ENCODE measurements at places on chromosomes 16 and 17.

DNA sequence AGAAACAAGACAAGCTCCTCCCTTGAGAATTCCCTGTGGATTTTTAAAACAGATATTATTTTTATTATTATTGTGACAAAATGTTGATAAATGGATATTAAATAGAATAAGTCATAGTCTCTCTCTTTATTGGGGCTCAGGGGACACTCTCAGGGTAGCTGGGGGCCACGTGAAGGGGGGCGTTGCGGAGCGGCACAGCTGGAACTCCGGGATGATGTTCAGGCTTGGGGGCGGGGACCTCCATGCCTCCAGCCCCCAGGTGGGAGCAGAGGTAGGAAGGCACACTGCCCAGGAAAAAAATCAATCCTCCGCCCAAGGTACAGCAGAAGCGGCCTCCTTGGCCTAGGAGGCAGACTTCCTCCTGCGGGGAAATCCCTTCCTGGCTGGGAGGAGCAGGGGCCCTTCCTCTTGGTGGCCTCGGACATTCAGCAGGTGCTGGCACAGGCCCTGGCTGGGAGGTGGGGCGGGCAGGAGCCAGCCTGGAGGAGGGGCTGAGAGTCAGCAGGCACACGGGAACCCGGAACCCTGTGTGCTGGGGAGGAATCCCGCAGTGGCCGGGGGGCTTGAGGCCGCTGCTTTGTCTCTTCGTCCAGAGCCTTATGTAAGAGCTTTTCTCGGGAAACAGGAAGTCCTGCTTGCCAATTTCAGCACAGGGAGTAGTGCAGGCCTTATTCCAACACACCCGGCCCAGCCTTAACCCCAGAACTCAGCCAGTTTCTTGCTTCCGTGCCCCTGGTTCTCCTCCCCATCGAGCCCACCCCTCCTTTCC lies 591 bp upstream of the TNFSF13 start:
- no peak for DNase-seq

- peak; percentile 85 for DNase-seq
Measured at GRCh38 chr17:1484676-1485422, 7.6 kb downstream of the MYO1C start.

DNA sequence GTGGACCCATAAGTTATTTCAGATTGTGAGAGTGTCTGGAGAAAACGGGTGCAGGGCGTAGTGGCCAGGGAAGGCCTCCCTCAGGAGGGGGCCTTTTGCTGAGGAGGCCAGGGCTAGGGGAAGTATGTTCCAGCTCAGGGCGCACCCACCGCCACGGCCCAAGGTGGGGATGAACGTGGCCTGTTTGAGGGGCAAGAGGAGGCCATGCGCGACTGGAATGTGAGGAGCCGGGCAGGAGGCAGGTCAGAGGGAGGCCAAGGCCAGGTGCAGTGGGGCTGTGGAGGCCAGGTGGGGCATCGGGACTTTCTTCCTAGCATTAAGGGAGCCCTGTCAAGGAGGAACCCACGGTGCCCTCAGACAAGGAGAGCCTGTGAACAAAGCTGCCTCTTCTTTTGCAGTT lies 26.7 kb downstream of the SLC12A3 start:
- no peak for DNase-seq

DNA sequence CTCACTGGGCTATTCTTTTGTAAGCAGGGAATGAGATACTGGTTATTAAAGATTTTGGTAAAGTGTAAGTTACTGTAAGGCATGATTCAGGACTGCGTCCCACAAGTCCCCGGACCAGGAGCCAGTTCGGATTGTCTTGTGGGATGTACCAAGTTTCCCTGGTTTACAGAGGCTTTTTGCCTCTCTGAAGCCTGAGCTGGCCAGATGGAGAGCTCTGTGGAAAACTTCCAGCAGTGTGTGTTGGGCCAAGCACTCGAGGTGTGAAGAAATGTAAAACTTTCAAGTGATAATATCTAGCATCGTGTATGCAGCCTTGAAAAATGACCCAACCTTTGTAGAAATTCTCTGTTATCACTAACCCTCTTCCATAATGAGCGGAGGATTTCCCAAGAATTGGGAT lies 2.4 kb downstream of the EPN2 start:
- no peak for DNase-seq

DNA sequence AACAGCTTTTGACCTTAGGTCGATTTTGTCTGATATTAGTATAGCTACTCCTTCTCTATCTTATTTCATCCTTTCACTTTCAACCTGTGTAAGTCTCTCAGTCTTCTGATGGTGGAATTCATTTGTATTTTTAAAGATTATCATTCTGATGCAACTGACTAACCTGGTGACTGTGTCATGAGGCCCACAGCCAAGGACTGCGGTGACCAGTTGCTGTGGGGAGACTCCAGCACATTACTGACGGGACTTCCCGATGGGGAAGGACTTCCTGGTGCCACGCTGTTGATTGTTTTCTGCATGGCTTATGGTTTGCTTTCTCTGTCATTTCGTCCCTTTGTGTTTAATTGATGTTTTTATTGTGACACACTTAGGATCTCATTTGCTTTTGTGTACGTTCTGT lies 34.2 kb downstream of the RMI2 start:
- no peak for DNase-seq

DNA sequence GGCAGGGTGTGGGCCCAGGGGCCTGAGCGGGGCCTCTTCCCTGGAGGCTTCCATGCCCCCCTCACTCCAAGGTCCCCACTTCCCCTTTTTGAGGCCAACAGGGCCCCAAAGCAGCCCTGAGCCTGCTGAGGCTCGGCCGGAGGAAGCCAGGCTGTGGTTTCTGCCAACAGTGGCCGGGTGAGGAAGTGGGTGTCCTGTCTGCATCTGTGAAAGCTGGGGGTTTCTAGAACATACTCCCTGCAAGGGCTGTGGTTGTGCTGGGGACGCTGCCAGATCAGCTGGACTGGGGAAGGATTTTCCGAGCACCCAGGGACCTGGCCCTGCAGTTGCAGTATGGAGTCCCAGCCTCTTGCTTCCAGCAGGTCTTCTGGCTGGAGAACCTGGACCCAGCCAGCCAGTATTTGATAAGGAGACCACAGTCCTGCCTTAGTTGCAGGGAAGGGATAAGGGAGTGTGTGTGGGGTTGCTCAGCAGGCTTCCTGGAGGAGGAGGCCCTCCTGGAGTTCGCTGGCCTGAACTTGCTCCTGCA lies 15.7 kb downstream of the ADCY7 start:
- no peak for DNase-seq

DNA sequence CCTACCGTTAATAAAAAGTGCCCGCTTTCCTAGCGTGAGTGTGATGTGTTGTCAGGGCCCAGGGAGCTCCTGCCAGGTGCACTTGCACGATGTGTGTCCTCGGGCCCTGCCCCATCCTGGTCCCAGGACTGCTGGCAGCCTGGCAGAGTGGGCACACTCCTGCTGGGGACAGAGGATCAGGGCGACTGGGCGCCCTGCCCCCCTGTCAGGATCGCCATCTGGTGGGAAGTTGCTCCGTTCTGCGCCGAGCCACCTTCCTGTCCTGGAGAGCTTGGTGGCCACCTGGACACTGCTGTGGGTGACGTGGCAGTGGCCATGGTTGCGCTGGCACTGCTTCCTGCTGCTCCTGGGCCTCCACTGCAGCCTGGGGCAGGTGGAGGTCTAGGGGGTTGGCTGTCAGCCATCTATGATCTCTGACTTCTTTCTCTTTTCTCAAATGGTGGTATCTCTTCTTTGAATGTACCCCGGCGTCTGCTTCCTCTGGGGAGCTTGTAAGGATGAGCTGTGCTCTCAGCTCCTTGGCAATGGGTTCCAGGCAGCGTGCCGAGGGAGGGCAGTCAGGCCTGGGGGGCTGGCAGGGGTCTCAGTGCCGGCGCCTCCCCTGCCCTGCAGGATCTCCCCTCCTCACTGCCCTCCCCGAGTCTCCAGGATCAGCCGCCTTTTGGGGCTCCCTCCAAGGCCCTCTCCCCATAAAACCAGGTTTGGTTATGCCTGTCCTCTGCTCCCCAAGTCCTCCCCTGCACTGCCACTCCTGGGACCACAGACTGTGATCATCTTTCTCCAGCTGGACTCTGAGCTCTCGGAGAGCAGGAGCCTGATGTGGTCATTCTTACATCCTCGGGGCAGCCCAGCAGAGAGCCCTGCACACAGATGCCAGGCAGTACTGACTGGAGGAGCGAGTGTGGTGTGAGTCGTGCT lies 76.9 kb downstream of the AMFR start:
- no peak for DNase-seq

DNA sequence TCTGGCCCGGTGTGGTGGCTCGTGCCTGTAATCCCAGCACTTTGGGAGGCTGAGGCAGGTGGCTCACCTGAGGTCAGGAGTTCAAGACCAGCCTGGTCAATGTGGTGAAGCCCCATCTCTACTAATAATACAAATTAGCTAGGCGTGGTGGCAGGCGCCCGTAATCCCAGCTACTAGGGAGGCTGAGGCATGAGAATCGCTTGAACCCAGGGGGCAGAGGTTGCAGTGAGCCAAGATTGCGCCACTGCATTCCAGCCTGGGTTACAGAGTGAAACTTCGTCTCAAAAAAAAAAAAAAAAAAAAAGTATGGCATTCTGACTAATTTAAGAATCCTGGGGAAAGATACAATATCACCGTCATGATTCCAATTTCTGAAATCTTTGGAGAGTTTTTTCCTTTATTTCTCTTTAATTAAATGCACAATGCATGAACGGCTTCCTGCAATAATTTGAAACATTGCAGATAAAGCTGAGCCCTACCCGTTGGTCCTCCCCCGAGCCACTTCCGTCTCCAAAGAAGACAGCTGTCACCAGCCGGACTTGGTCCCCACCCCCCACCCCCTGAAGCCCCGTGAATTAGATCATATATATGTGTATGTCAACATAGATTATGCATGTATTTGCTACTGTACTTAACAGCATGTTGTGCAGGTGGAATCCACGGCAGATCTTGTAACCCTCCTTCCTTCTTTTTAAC lies 142.6 kb upstream of the PLCG2 start:
- DNase-seq: peak; percentile 40

DNA sequence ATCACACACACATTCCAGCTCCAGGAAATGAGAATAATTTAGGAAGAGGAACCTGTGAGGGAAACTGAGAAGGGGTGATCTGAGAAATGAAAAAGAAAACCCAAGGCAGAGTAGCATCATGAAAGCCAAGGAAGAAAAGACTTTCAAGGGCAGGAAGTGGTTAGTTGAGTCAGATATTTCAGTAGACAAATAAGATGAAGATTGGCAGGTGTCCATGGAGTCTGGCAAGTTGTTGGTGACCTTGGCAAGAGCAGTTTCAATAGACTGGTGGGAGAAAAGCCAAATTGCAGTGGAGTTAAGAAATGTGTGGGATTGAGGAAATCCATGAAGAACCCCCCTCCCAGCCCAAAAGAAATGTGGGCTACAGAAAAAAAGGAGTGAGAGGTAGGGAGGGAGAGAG lies 10.7 kb downstream of the GNAO1 start:
- no peak for DNase-seq

- DNase-seq: no peak
Measured at GRCh38 chr16:841455-842060, 41.0 kb upstream of the GNG13 start.

- no peak for DNase-seq
Measured at GRCh38 chr17:27995554-27995953, 46.9 kb upstream of the NLK start.

GRCh38 chr17:30476726-30477082 lies 504 bp upstream of the GOSR1 start:
- DNase-seq: peak; percentile 10

DNA sequence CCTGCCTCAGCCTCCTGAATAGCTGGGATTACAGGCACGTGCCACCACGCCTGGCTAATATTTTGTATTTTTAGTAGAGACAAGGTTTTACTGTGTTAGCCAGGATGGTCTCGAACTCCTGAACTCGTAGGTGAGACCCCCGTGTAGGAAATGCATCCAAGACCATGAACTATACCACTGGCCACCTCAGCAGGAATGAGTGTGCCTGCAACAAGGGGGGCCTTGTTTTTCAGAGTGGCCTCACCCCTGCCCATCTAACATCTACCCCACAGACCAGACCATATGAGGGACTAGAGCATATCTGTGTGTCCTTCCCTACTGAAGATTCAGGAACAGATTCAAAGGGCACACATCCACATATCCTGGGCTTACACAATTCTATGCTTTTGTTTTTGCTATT lies 44.9 kb downstream of the SHISA6 start:
- DNase-seq: no peak

DNA sequence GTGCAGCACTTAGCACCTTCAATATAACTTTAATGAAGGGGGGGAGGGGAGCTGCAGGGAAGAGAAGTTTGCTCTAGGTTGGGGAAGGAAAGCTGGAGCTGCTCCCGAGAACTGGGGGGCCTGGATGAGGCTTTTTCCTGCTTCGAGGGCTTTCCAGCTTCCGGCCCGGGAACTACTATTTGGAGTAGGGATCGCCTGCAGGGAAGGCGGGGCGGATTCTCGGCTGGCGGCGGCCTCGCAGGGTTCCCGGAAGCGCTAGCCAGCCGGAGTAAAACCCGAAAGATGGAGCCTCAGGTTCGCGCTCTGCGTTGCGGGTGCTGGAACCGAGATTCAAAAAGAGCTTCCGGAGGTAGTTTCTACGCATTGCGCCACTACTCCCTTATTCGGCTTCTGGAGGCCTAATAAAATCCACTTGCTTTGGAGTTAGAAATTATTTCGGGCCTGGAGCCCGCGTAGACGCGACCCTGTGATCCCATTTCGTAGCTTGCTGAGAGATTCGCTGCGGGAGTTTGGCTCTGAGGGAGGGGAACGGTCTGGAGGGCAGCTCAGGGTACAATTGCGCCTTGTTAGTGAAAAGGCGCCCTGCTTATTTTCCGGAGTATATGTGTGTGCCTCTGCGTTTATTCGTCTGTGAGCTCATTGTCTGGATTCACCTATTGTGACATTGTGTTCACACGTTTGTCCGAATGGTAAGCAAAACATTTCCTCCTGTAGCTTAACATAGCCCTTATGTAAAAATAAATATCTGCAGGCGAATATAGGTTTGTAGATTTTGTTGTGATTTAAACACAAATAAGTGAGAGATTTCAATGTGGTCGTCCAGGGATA lies 652 bp downstream of the PRAC2 start:
- no peak for DNase-seq

DNA sequence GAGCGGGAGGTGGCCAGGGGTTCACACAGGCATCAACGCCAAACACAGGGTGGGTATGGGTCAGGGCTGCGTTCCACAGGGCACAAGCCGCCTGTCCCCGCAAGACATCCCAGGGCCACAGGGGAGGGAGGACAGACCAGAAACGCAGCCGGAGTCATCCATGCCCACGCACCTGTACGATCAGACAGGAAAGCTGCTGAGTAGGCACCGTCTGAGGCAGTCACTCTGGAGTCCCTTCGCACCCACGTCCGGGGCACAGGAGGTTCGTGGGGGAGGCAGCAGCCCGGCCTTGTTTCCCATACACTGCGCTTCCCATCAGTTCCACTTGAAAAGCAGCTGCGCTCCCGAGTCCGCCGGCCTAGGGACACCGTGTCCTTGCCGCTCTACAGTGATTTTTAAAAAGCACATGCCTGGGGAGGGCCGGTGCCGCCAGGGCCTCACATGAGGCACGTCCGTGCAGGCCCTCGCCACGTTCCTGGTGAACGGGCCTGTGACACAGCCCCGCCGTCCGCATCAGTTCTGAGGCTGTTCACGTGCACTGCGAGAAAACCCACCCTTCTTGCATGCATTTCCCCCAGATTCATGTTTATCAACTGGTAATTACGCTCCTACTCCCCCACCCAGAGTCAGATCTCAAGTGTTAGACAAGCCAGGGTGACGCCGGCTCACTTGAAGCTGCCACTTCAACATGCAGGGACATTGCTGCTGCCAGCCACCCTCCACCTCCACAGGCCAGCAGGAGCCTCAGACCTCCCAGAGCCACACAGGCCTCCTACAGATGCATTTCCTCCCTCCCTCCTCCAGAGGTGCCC lies 34.8 kb downstream of the WDR45B start:
- DNase-seq: no peak
